CD4-positive, CD25-positive, alpha-beta regulatory T cell (primary cell): ENCODE measurements at places on chromosomes 1 and 21. TPM values are rescaled to one million over a fixed set of nuclear protein-coding genes. Genes with fewer than 3 reads are reported as not detected.

Gene LAPTM5
- polyA plus RNA-seq = 687 TPM

Gene GPR61
- polyA plus RNA-seq = not detected

Gene CHI3L2
- 7.6 TPM for polyA plus RNA-seq

Gene SYCP1
- polyA plus RNA-seq = not detected

Gene PIK3R3
- 3.2 TPM for polyA plus RNA-seq

Gene PTBP2
- 3.6 TPM for polyA plus RNA-seq

Gene MYOG
- not detected for polyA plus RNA-seq

Gene WDR64
- 0.35 TPM for polyA plus RNA-seq

Gene SLFNL1
- not detected for polyA plus RNA-seq

Gene SVBP
- 82.9 TPM for polyA plus RNA-seq

Gene FCRL5
- not detected for polyA plus RNA-seq

Gene CFHR2
- polyA plus RNA-seq = not detected

Gene GUCA2B
- polyA plus RNA-seq = not detected

Gene KCNAB2
- 28.6 TPM for polyA plus RNA-seq

Gene PKLR
- polyA plus RNA-seq = not detected

Gene TNFRSF18
- polyA plus RNA-seq = 29.3 TPM

Gene RSPO1
- not detected for polyA plus RNA-seq

Gene ARHGEF16
- polyA plus RNA-seq = not detected

Gene HSD3B2
- not detected for polyA plus RNA-seq

Gene PLPPR5
- polyA plus RNA-seq = not detected

Gene GBP7
- not detected for polyA plus RNA-seq

Gene SPATA6
- polyA plus RNA-seq = 0.41 TPM

Gene PLCH2
- 2.8 TPM for polyA plus RNA-seq

Gene FOXO6
- polyA plus RNA-seq = not detected

Gene TSSK3
- polyA plus RNA-seq = not detected

Gene NUAK2
- 41.3 TPM for polyA plus RNA-seq

Gene TNFSF4
- 0.45 TPM for polyA plus RNA-seq

Gene H6PD
- 10.0 TPM for polyA plus RNA-seq

Gene ACTN2
- not detected for polyA plus RNA-seq

Gene RAB7B
- polyA plus RNA-seq = not detected

Gene TTC24
- 0.65 TPM for polyA plus RNA-seq

Gene SELE
- polyA plus RNA-seq = not detected

Gene TRIM46
- polyA plus RNA-seq = 1.6 TPM

Gene E2F2
- polyA plus RNA-seq = 3.9 TPM

Gene S100A14
- not detected for polyA plus RNA-seq

Gene PRRX1
- 0.11 TPM for polyA plus RNA-seq

Gene RNPEP
- 31.8 TPM for polyA plus RNA-seq

Gene IL19
- polyA plus RNA-seq = not detected
